ENCODE measurements at places on chromosomes 11 and 22.
A peak's percentile ranks its signal among the peaks of the same experiment; 100 is the strongest.

DNA sequence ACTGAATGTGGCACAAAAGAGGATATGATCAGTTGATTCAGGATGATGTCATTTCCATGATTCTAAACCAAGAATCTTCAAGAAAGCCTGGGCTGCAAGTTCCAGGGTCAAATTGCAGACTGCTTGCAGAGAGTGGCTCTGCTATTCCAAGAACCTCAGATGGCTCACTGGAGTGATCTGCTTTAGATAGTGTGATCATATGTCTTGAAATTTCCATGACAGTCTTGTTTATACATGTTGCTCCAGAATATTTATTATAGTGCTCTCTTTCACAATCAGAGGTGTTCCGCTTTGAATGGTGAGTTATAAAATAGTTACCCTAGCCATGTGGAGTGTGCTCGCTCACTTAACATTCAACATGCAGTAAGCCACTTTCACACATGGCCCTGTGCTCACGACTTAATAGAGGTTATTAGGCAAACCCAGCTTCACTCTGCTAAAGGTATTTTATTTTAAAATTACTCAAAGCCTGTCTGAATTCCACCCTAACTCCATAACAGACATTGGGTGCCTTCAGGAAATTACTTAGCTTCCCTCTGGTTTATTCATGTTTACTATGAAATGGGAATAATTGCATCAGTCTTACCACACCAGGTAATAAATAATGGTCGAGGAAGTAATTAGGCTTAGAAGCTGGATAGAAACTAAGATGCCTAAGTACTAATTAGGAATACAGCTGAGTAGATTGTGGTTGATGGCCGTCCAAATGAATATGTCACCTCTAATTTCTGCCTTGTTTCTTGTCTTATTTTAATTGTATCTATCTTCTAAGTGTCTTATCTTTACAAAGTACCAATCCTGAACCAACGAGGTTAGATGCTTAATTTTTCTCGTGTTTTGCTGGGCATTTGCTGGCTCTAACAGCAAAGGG, 187.9 kb downstream of the ETS1 start:
- no peak for DNase-seq

GRCh38 chr11:9315078-9315688, 790 bp upstream of the TMEM41B start:
- DNase-seq = no peak

GRCh38 chr11:134562196-134562595, 150.2 kb upstream of the B3GAT1 start:
- no peak for DNase-seq

DNA sequence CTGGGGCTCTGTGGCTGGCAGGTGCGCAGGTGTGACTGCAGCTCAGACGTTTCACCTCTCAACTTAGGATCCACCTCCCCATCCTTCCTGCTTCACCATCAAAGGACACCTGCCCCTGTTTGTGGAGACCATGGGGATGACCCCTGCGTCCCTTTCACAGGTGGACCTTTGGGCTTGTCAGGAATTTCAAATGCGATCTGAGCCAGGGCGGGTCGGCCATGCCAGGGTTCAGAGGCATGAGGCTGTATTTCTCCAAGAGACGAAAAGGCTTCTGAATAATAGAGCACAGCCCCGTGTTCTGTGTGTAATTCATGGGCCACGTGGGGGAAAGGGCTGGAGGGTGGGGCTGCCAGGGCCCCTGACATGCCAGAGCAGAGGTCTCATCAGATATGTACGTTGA, 668.0 kb downstream of the BRD1 start:
- no peak for DNase-seq

DNA sequence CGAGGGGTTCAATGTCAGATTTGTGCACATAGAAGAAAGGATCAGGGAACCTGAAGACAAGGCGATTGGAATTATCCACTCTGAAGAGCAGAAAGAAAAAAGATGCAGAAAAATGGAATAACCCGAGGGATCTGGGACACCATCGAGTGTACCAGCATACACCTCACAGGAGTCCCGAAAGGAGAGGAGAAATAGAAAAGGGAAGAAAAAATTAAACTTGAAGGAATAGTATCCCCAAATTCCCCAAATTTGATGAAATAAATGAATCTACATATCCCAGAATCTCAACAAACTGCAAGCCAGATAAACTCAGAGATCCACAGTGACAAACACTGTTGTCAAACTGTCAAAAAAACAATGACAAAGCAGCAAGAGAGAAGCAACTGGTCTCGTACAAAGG, 21.4 kb downstream of the IL17REL start:
- DNase-seq = no peak

DNA sequence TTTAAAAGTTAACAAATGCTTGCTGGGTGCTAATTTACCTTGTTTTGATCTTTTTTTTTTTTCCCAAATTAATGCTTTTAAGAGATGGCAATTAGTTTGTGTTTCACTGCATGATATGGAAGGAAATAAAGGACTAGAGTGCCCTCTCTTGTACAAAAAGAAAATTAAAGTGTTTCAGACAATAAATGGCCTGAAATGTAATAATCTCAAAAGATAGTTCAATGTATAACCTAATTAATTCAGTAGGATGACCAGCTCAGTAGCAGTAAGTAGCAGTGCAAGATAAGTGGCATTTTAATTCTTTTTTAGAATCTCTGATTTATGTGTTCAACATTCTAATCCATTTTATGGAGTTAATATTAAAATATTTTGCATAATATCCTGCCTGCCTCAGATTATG, 39.9 kb upstream of the MYO18B start:
- DNase-seq = no peak

DNA sequence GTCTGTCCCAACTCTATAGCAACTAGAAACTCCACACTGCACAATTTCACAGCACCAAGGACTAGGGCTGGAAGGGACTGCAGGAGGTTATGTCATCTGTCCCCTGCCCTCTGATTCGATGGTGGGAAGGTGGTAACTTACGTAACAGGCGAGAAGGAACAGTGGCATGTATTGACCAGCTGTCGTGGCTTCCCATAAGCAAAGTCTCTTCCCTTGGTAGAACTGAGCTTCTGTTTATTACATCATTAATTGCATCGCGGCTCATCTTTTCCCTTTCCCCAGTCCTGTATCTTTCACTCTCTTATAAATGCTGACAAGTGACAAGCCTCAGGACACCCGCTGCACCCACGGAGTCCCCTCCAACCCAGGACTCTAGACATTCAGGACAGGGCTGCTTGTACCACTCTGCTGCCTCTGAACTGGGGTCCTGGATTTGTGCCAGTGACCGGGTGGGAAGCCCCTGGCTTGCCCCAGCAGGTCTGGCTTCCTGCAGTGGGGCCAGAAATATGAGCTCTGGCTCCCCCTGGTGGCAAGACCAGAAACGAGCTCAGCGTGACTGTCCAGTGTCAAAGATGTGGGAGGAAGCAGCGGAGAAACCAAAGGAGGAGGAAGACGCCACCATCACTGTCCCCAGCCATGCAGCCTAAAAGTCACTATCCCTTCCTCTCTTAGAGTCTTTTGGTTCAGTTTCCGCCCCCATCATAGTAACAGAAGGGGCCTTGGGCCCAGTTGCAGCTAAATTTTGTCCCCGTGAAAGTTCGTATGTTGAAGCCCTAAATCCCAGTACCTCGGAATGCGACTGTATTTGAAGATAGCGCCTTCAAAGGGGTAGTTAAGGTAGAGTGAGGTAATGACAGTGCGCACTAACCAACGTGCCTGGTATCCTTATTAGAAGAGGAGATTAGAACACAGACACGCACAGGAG, 84.5 kb downstream of the ISX start:
- DNase-seq = peak; percentile 52

DNA sequence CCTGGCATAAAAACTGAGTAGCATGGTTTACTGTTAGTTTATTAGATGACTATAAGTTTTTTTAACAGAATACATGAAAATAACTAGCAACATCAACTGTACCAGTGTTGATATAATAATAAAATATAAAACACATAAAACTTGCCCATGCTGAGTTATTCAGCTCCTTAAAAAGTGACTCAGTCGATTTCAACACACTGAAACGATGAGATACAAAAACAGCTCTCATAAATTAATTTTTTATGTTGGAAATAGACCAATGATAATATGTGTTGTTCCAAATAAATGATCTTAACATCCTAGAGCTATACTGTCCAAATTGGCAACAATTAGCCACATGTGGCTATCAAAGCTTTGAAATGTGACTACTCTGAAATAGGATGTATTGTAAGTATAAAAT, 15.9 kb downstream of the PDGFD start:
- no peak for DNase-seq

- DNase-seq = peak; percentile 25
These were observed 37.3 kb downstream of the ABCC8 start for GRCh38 chr11:17439316-17439782.

DNA sequence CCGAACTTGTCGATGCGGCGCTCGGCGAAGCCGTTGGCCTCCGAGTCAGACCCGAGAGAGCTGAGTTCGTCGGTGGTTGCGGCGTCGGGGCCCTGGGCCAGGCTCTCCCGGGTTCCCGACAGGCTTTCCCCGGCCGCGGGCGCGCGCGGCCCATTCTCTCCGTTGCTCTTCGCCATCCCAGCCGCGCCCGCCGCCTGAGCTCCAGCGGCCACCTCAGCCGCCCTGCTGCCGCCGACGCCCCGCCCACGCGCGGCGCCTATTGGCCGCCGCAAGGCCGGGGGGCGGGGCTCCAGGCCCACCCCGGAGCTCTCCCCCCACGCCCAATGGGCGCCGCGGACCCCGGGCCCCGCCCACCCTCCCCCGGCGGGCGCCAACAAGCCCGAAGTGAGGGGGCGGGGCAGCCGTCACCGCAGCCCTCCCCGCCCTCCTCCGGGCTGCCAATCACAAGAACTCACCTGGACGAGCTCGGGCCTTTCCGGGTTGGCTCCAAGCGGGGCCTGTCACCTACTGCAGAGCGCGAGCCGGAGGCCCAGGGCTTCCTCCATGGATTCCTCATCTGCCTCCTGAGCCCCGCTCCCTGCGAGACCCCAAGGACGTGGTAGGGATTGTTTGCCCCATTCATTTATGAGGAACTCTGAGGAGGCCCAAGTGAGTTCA, at the start of gene TBC1D10A:
Gene TBC1D10A, minus strand, starts transcription at position 236 of the 657 bp plus-strand sequence. Its CDS starts 60 bp downstream, at position 176.
- DNase-seq = peak; percentile 97

DNA sequence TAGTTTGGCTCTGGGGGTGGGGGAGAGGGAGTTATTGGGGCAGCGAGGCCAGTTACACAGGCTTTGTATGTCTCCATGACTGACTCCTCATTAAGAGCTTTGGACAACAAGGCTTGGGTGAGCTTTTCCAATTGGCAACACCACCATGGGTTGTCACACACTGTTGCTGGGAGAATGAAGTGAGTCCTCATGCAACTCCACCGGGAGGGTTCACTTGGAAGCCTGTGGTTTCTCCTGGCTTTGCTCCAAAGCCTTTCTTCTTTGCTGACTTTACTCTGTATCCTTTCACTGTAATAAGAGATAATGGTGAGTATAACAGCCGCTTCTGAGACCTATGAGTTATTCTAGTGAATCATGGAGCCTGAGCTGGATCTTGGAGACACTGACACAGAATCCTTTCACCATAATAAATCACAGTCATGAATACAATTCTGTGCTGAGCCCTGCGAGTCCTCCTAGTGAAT, 24.9 kb downstream of the EIF3F start:
- no peak for DNase-seq

GRCh38 chr11:43234881-43235280, 76.9 kb upstream of the API5 start:
- DNase-seq = no peak

DNA sequence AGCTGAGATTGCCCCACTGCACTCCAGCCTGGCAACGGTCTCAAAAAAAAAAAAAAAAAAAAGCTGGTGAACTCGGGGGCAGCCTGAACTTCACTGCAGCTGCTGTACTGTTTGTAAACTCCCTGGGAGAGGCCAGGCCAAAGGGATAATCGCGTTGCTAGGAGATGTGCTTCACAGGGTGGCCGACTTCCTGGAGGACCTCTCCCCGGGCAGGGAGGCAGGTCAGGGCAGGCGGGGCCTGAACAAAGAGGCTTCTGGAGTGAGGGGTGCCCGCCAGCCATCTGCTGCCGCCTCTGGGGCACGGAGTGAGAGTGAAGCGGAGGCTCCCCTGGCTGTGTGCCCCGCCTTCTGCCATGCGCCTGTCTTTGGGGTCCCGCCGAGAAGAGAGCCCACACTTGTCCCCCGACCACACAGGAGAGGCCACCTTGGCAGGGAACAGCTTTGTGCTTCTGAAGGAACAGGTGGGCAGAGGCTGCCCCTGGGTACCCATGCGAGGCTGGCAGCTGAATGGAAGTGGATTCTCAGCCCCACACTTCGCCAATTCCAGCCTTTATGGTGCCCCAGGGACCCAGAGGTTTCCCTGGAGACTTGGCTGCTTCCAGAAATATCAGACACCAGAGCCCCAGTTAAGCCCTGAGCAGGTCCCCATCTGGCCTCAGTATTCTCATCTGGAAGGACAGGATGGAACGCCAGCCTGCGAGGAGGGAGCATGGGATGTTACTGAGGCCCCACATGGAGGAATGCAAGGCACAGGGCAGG, 29.6 kb downstream of the TMEM184B start:
- DNase-seq = peak; percentile 86

- DNase-seq = peak; percentile 57
These were observed at the start of gene OSBP2 for GRCh38 chr22:30694640-30695350. OSBP2 (plus strand) TSS chr22:30694874; CDS start chr22:30694910, 36 bp downstream.

DNA sequence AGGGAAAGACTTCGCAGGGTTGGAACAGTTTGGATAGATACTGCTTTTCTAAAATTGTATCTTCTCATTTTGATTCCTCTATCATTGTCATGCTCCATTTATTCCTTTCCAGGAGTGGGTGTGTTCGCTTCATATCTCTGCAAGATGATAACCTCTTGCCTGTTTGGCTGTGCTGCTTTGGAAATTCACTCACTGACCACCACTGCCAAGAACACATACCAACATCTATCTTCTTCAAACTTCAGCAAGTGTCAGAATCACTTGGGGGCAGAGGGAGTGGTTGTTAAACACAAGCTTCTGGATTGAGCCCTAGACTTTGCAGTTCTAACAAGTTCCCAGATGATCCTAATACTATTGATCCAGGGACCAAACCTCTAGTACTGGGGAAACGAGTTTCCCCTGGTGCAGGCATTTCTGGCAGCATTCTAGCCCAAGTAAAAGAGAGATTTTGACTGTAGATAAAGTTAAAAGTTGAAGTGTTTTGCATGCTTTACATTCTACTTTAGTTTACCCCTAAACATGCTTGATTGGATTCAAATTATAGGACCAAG, 11.5 kb upstream of the DKK3 start:
- no peak for DNase-seq

GRCh38 chr22:50143096-50143495, 27.4 kb upstream of the PANX2 start:
- DNase-seq = no peak

- no peak for DNase-seq
These were observed 2.7 kb upstream of the ARHGAP42 start for GRCh38 chr11:100684101-100685065.

DNA sequence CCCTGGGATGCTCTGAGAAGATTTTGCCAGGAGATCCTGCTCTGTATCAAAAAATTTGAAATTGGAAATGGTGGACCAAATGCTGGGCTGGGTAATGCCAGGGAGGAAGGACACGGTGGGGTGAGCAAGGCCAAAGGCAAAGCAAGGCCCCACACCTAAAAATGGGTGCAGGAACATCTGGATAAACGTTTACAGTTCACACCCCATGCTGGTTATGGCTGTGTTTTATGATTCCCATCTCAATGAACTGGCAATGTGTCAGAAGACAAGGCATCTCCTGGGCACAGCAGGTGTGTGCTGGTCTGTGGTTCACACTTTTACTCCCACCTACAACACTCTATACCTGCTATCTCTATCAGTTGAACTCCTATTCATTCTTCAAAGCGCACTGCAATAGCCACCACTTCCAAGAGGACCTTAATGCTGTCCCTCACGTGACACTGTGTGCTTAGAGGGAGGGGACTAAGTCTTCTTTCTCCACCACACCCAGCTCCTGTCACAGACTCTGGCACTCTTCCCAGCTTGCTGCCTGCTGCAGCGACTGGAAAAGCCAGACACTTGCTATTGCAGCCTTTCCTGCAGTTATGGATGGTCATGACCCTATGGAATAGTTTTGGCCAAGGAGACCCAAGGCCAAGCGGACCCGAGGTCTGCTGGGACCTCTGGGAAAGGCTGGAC, 277.5 kb downstream of the CTTN start:
- DNase-seq = no peak

Measured in HuH-7 (cell line).